ENCODE measurements at places on chromosomes 6 and 20.

DNA sequence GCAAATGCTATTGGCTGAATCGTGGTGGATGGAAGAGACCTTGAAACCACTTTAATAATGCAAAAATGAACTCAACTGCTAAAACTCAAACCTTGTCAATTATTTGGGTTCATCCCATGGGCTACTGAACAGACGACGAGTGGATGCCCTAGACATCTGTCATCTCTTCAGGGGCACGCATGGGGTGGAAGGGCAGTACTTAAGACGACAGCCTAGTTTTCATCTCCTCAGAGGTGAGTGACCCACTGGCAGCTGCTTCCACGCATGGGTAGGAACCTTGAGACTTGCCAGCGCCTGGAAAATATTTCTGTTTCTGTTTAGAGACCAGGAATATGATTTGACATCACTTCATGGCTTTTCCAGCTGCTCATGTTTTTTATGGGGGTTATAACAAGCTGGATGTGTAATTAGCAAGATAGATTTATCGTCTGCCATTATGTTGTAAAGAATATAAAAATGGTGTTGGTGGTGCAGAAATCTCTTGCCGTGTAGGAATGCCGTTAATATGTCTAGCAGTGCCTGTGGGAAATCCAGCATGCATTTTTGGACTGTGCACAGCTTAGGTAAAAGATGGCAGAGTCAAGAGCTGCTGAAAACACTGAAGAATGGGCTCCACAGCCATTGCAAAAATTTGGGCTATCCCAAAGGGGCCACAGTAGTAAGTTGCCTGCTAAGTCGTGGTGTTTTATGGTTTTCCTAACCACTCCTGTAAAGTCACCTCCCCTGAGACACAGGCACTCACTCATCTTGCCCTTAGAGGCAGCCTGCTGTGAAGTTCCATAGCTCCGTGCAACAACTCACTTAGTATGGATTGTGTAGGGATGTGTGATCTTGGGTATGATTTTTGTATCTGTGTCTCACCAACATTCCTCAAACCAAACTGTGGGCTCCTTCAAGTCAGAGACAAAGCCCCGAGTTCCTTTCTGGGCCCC is 203.3 kb downstream of the EYA2 start:
- DNase-seq: no peak

GRCh38 chr20:46011631-46012482 is 3.1 kb downstream of the MMP9 start:
- DNase-seq: no peak

- no peak for DNase-seq
These were observed 425.1 kb downstream of the FOXA2 start for GRCh38 chr20:22159276-22159675.

DNA sequence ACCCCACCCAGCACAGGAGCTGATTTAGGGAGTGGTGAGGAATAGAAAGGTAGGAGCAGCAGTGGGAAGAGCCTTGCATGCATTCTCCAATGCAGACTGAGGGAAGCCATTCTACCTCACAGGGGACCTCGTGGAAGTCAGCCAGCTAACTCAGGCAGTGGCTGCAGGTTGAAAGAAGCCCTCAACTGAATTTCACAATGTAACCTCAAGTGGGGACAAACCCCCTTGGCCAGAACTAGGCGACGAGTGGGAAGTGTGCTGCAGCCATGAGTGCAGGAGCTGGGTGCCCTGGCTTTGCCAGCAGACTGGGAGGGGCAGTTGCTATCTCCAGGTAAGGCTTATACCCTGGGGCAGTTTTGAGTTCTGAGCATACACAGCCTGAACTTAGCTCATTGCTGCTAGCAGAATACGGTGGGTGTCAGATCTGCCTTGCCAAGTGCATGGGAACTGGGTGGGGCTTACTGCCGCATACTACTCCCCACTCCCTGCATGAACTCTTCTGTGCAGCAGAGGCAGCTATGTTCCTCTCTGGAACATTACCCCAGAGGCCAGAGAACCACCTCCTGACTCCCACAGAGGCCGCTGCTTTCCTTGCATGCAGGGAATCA is 126.5 kb downstream of the CDK19 start:
- DNase-seq: no peak

DNA sequence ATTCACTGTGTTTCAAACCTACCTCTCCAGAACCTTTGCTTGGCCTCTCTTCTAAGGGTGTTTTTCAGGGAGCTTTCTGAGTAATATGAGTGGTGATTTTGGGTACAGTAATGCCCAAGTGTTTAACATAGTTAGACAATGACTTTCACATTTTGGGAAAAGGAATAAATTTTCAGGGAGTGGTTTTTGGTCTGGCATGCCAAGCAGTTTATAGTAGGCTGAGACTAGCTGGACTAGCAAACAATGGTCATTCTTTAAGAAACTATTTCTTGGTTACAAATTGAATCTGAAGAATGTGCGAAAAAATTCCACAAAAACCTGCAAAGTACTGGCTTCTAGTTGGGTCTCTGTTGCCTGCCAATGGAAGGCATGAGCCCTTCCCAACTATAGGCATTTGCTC is 15.4 kb downstream of the FNDC1 start:
- no peak for DNase-seq

DNA sequence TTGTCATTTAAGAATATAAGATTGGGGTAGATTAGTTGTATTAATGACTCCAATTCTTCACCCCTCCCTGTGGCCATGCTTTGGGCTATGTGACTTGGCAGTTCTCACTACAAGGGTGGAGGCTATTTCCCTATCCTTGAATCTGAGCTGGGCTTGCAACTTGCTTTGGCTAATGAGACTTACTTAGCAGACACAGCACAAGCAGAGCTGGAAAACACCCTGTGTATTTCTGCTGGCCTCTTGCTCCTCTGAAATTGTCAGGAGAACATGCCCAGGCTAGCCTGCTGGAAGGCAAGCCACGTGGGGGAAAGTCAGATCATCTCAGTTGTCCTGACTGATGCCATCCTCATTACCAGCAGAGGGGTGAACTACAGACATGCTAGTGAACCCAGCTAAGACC is 126.5 kb upstream of the HDGFL1 start:
- DNase-seq: no peak

- DNase-seq: no peak
These were observed 4.6 kb downstream of the SYTL3 start for GRCh38 chr6:158654498-158654897.

- no peak for DNase-seq
These were observed 55.9 kb upstream of the HDDC2 start for GRCh38 chr6:125357515-125358256.

DNA sequence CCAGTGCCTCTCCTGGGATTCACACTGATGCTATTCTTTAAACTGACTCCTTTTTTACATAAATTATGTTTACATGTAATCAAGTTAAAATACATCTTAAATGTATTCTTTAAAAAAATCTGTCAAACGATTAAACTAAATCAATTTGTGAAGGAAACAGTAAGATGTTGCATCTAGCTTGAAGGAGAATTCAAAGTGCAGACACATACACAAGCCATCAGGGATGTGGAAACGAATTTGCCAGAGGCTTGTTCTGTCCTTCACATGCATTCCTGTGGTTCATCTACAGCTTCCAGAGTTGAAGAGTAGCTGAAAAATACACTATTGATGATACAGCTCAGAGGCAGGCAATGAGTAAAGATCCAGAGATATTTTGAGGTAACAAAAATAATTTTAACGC is 7.3 kb upstream of the BPIFB3 start:
- no peak for DNase-seq
